Mammary epithelial cell (primary cell): ENCODE measurements at places on chromosomes 4 and X. TPM values are rescaled to one million over a fixed set of nuclear protein-coding genes. Genes with fewer than 3 reads are reported as not detected.

- no peak for DNase-seq
Measured at GRCh38 chr4:151718984-151719955, 41.5 kb downstream of the GATB start.

GRCh38 chrX:45766981-45767501, 566.4 kb upstream of the DIPK2B start:
- DNase-seq: peak; percentile 75

DNA sequence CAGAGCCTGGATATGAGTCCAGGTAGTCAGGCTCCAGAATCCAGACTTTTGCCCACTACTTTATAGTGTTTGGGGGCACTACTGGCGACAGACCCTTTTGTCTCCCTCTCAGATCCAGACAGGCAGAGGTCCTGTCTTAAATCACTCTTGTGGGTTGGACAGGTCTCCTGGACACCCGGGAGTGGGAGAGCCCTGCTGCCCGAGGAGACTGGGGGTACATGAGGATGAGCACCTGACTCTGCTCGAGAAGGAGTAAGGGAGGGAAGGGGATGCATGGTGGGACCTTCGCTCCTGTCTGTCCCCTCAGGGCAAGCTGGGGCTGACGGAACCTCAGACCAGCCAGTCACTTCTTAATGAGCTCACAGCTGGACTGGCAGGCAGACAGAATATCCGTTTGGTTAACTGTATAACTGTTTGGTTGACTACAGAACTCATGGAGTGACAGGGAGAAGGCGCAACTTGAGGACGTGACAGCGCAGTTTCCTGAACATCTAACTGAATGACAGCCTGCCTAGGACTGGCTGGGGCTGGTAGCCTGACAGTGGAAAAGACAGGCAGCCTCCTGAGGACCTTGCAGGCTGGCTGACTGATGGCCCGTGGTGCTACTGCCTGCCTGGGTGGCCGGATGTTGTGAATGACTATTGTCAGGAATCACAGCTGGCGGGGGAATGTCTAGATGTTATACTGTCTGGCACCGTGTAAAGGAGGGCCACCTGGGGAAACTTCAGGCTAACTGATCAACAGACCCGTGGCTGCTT, 1.6 kb upstream of the SUV39H1 start:
- no peak for DNase-seq

The DIPK2B gene
- total RNA-seq: not detected

GRCh38 chr4:2898001-2898400, 54.4 kb downstream of the ADD1 start:
- no peak for DNase-seq

DNA sequence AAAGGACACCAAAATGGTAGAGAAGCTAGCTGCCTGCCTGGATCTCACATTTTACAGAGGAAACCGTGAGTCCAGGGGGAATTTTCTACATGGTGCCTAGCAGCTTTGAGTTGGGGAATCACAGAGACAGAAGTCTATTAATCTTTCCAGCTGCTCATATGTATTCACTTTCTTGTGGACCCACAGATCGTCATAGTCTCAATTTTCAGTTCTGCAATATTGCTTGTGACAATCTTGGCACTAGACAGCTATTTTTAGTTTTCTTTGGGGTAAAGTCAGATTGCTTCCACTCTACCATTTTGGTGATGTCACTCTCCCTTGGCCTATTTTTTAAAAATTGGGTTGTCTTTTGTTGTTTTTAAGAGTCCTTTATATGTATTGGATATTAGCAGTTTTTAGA, 233.4 kb upstream of the STK26 start:
- DNase-seq: no peak

The XK gene
- 0.19 and 0.35 TPM in 2 replicates for total RNA-seq

- DNase-seq: no peak
Measured at GRCh38 chr4:8706216-8707044, 113.9 kb downstream of the CPZ start.

- no peak for DNase-seq
Measured at GRCh38 chr4:3073158-3074077, 920 bp downstream of the HTT-AS start.

The NAA11 gene
- total RNA-seq: not detected in 2 replicates

GRCh38 chr4:136124251-136124745, 1408.0 kb downstream of the PCDH18 start:
- no peak for DNase-seq

- no peak for DNase-seq
Measured at GRCh38 chrX:15160558-15161095, 109.3 kb downstream of the ASB9 start.

- DNase-seq: no peak
Measured at GRCh38 chr4:124590480-124590879, 122.1 kb downstream of the ANKRD50 start.

The KIAA1210 gene
- under 0.01 TPM for total RNA-seq

DNA sequence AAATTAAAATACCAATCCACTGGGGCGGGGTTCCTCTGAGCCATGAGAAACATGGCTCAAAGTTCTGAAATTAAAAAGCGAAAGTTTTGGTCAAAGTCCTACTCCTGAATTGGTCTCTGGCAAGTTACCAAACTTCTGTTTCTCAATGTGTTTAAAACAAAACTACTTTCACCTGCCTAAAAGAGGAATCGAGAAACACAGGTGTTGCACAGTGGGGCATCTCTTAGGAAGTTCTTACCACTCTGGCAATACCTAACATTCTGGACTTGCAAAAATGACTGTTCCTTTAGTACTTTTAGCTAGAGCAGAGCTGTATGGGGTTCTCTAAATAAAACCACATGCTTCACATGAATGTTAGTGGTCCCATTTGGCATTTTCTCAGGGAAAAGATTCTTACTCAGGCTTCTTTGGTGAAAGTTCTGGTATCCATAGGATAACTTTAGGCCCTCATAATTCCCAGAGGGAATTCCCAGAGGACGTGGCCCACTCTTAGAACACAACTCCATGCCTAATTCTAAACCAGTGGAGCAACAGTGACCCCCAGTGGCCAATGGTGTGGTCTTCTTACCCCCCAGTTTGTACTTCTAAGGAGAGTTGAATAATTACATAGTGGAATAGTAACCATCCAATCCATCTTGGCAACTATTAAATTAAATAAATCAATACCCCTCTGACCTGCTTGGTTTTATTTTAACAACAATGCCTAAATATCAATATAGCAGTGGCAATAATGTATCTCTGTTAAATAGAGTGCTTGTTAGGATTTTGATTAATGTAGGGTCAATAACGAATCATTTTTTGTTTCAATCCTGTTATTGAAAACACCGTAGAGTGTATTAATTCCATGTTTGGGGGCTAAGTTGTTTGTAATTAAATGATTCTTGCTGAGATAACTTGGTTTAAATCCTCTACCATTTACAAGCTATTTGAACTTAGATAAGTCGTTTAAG, 21.9 kb downstream of the BMP3 start:
- DNase-seq: peak; percentile 26

GRCh38 chr4:184053434-184053833, 148.3 kb downstream of the STOX2 start:
- DNase-seq: peak; percentile 14

- DNase-seq: no peak
Measured at GRCh38 chrX:102339312-102340298, 92.6 kb downstream of the NXF2 start.

The OPHN1 gene
- total RNA-seq: 3.6 and 7.3 TPM in 2 replicates

- no peak for DNase-seq
Measured at GRCh38 chr4:148800940-148801339, 358.7 kb upstream of the NR3C2 start.

GRCh38 chr4:94741304-94741703, 16.5 kb upstream of the BMPR1B start:
- no peak for DNase-seq

The SH3D19 gene
- total RNA-seq: 38.6 and 42.7 TPM in 2 replicates

The NPY1R gene
- total RNA-seq: not detected in 2 replicates

GRCh38 chr4:88435987-88436693, 20.8 kb upstream of the HERC5 start:
- DNase-seq: no peak

GRCh38 chrX:147920161-147920666, 8.5 kb downstream of the FMR1 start:
- DNase-seq: no peak

DNA sequence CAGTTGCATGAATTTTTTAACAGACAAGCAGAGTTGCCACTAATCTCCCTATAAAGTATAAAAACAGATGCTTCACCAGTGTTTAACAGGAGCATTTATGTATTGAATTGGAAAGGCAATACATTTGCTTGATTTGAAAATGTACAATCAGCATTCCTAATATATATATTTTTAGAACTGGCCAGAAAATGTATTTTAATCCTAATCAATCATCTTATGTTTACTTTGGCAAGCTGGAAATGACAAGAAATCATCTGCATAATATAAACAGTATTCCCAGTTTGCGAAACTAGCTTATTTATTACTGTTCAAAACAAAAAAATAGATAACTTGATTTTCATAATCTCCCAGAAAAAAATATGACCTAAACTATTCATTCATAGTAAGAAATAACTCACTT, 123.9 kb downstream of the TBCK start:
- DNase-seq: no peak

GRCh38 chrX:46180258-46180687, 364.9 kb downstream of the ZNF674 start:
- DNase-seq: peak; percentile 82

The RNF128 gene
- total RNA-seq: 2.0 and 2.3 TPM in 2 replicates

DNA sequence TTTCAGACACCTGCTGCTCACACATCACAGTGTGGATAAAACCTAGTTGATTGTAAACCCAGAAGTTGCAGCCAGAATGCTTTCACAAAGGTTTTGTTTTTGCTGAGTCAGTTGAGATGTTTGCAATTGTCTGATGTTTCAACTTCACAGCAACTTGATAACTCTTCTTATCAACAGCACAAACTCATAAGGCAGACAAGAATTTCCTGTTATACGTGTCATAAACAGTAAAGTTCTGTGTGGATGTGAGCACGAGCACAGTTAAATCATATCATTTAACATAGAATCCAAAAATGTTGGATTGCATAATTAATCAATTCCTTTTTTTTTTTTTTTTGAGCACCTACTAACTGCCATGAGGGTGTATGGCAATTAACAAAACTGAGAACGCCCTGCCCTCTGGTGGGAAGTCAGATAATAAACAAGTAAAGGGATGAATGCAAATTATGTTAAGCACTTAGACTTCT, 512.2 kb downstream of the PDHA2 start:
- DNase-seq: peak; percentile 14

DNA sequence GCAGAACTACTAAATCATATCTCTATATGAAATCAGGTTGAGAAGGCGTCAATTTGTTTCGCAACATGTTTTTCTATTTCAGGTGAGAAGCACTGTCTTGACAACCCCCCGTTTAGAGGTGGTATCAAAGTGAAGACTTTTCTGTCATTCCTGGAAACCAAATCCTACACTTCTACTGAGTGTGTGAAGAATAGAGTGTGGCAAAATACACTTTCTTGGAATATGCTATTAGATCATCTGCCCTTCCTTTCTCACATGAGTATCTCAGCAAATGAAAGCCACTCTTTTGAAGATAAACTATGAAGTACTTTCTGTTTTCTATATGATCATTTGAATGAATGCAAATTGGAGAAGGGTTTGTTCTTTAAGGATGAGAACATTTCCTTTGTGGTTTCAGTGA, 174.0 kb upstream of the FMR1 start:
- DNase-seq: no peak

GRCh38 chr4:110489901-110490508, 14.1 kb downstream of the ENPEP start:
- DNase-seq: no peak

- DNase-seq: no peak
Measured at GRCh38 chr4:151854731-151855130, 93.9 kb upstream of the GATB start.

GRCh38 chr4:40210776-40211175, 13.9 kb downstream of the RHOH start:
- peak; percentile 19 for DNase-seq

The NKX1-1 gene
- total RNA-seq: not detected

- DNase-seq: no peak
Measured at GRCh38 chr4:83369831-83370639, 35.4 kb upstream of the HPSE start.

DNA sequence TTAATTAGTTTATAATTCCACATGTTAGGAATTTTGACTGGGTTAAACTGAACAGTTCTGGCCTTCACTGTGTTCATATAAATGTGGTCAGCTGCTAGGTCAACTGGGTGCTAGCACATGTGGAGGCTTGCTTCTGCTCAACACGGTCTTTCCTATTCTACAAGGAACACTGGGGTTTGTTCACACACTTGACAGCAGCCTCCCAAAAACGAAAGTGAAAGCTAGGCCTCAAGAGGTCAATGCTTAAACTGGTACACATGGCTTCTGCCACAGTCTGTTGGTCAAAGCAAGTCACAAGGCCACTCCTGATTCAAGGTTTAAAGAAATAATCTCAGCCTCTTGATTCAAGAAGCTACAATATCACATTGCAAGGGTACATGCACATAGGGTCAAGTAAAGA, 126.5 kb downstream of the QDPR start:
- peak; percentile 9 for DNase-seq

GRCh38 chr4:128682942-128683666, 126.4 kb upstream of the JADE1 start:
- no peak for DNase-seq

GRCh38 chr4:105234582-105234981, 87.9 kb downstream of the TET2 start:
- no peak for DNase-seq

The SERPINA7 gene
- not detected for total RNA-seq

The NDNF gene
- under 0.01 TPM for total RNA-seq

The CLCN5 gene
- 6.9 and 9.7 TPM in 2 replicates for total RNA-seq

The TMEM150C gene
- total RNA-seq: 1.5 TPM

The MAGEA2 gene
- total RNA-seq: not detected in 2 replicates

The KIT gene
- not detected in 2 replicates for total RNA-seq

- no peak for DNase-seq
Measured at GRCh38 chr4:119191505-119191904, 21.0 kb upstream of the USP53 start.

- DNase-seq: no peak
Measured at GRCh38 chr4:120855307-120856001, 67.1 kb downstream of the PRDM5 start.
